Foreskin fibroblast (primary cell): ENCODE measurements at places on chromosomes 12 and 14.

DNA sequence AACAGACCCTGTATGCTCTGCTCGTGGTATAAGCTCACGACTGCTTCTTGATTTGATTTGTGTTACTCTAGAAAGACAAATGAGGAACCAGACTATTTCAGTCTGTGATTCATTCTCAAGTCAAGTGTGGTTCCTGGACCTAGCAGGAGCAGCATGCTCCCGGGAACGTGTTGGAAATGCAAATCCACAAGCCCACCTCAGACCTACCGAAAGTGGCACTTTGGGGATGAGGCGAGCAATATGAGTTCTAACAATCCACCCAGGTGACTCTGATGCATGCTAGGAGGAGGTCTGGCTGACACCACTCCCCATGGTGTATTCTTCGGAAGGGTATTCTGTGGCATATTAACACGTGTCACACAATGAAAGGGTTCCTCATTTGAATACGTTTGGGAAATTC is 59.5 kb upstream of the TMX1 start:
- DNase-seq: no peak

GRCh38 chr12:12442548-12443071 is 85.7 kb downstream of the BORCS5 start:
- DNase-seq: peak; percentile 29

GRCh38 chr12:24901576-24902461 is 47.1 kb downstream of the BCAT1 start:
- peak; percentile 52 for DNase-seq

DNA sequence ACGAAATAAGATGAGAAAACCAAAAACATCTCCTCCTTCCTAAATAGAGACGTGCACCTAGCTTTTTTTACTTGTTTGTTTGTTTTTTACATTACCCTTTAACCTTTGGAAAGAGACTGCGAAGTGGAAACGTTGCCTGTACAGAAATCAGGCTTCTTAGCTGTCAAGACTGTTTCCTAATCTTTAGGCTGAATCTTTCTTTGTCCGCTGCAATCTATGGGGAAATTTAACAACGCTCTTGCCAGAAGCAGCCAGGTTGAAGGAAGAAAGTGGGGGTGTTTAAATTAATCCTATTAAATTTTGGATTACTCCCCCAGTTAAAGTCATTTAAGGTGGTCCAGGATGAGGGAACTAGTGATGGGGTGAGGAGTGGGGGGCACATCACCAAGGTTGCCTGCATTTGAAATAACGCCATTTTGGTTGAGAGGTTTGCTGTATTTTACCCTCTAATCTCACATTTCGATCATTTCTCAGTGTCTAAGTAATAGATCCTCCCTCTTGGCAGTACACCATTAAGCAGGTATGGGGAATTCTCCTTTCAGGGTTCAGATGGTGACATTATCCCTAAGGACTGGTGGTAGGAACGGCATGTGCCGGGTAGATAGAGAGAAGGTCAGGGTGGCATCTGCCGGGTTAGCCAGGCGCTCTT is 2.6 kb downstream of the FLRT2 start:
- DNase-seq: no peak

- DNase-seq: no peak
Measured at GRCh38 chr12:55816881-55817344, 611 bp downstream of the SARNP start.

- peak; percentile 47 for DNase-seq
Measured at GRCh38 chr14:70707138-70708038, 65.7 kb downstream of the TTC9 start.

DNA sequence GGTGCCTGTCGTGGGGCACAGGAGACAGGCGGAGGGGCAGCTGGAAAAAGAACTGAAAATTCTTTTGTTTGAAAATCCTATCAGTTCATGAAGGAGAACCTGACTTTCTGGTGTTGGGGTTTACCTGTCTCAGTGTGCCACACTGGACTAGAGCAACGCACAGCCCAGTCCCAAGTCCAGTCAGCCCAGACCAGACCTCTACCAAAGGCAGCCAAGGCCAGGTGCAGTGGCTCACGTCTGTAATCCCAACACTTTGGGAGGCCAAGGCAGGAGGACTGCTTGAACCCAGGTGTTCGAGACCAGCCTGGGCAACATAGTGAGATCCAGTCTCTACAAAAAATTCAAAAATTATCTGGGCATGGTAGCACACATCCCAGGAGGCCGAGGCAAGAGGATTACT is 4.6 kb downstream of the CCDC85C start:
- DNase-seq: no peak

GRCh38 chr12:62737188-62737587 is 197.8 kb downstream of the PPM1H start:
- DNase-seq: no peak

GRCh38 chr12:92735131-92735721 is 32.4 kb downstream of the PLEKHG7 start:
- peak; percentile 88 for DNase-seq

DNA sequence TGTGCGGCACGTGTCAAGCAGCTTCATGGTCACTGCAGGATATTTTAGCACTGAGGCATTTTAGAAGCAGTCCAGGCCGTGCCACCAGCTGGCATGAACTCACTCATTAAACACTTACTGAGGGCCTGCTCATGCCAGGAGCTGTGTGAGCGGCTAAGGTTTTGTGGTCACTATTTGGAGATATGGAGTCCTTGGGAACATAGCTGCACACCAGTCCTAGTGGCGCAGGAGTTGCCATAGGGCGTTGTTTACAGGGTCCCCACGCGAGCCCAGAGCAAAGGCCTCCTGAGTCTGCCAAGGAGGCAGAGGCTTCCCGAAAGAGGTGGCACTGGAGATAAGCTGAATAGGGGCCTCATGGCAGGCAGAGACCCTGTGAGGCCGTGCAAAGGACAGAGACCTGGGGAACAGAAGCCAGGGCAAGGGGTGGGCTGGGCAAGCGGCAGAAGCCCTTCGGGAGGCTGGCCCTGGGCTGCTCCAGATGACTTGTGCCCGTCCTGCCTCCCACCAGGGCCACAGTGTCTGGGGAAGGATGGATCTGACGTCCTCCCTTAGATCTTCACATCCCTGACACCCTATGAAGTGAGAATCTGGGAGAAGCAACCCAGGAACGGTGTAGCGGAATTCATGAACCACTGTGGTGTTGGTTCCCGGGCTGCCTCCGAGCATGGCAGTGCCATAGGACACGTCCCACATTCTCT is 38.9 kb downstream of the SFSWAP start:
- DNase-seq: no peak

- no peak for DNase-seq
Measured at GRCh38 chr12:10243818-10244520, 31.3 kb downstream of the GABARAPL1 start.

- no peak for DNase-seq
Measured at GRCh38 chr12:106736051-106736957, 38.2 kb upstream of the RIC8B start.

GRCh38 chr12:71636704-71637115 is 26.9 kb downstream of the ZFC3H1 start:
- peak; percentile 23 for DNase-seq

DNA sequence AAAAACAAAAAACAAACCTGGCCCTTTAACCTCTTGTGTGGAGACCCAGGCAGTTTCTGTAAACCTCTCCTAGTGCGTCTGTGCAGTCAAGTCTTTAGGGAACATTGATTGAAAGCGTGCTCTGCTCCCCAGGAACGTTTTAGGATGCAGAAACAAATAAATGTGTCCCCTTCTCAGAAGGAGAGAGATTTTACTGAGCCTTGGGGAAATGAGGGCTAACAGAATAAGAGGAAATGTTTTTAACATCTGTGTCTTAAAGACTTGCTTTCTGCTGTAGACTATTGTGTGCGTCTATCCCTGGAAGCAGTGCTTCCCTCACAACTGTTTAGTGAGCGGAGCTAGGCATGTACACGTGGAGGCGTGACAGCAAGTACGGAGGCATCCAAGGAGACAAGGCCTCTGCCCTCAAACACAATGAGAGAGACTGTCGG is 54.3 kb downstream of the TECPR2 start:
- no peak for DNase-seq

- DNase-seq: no peak
Measured at GRCh38 chr12:114314974-114315720, 90.8 kb downstream of the TBX5 start.

GRCh38 chr12:15988983-15989755 is 78.0 kb downstream of the DERA start:
- DNase-seq: no peak

DNA sequence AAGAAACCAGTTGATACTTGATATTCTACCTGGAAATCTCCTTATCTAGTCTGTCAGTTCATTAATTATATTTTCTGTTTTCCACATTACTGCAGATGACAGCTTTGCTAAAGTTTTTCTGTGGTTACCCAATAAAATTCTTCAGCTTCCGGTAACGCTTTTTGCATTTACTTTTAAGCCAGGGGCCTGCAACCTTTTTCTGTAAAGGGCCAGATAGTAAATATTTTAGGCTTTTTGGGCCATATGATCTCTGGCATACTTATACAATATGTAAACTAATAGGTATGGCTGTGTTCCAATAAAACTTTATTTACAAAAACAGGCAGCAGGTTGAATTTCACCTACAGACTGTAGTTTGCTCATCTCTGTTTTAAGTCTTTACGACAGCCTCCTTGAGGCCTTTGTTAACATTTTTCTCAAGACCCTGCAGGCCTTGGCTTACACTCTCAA is 48.3 kb downstream of the SPATS2 start:
- no peak for DNase-seq

- DNase-seq: peak; percentile 73
Measured at GRCh38 chr12:27424631-27425230, 21.8 kb upstream of the SMCO2 start.

- DNase-seq: no peak
Measured at GRCh38 chr12:51075390-51075789, 8.0 kb downstream of the CSRNP2 start.

GRCh38 chr14:33009673-33010072 is 71.0 kb downstream of the NPAS3 start:
- DNase-seq: no peak

DNA sequence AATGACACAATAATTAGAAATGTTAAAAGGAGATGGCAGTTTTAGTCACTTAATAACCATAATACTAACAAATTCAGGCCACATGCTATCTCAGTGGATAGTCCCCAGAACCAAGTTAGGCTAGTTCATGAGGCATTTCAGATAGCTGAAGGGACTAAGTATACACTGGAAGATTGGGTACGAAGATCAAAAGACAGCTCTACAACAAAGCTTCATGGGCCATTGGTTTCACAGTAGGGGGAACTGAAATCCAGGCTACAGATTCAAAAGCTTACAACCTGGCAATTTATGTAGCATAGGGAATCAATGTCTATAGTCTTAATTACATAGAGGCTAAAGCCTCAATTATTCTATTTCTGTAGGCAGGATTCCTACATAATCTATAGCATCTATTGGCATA is 343.0 kb downstream of the RGS6 start:
- DNase-seq: no peak
